ENCODE measurements at places on chromosomes 3 and 15.

DNA sequence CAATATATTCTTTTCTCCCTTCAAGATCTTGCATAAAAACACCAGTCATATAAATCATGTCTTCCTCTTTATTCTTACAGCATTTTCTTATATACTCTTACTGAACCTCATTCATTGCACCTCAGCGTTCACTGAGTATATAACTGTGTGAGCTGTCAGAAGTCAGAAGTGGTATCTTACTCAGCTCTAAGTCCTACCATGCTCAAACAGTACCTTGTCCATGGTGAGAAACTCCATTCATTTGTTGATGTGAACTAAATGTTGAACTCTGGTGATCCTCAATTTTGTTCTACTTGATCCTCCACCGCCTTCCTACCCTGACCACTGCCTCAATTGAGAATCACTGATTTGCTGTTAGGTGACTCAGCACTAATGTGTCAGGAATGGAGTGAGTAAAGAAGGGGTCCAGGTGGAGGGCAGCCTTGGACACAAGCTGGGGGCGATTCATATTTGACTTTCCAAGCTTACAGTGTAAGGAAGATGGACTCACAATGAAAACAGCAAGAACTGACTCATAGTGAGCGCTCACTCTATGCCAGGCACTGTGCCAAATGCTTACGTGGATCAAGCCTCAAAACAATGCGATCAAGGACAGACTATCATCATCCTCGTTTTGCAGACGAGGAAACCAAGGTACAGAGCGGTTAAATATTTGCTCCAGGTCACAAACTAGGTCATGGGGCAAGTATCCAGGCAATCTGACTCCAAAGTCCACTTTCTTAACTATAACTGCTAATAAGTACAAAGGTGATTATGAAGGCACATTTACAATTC lies 13.5 kb upstream of the ZFYVE19 start:
- DNase-seq = no peak

GRCh38 chr3:86973440-86973839 lies 17.5 kb downstream of the VGLL3 start:
- no peak for DNase-seq

GRCh38 chr3:185341616-185342458 lies 21.1 kb upstream of the MAP3K13 start:
- DNase-seq = no peak

DNA sequence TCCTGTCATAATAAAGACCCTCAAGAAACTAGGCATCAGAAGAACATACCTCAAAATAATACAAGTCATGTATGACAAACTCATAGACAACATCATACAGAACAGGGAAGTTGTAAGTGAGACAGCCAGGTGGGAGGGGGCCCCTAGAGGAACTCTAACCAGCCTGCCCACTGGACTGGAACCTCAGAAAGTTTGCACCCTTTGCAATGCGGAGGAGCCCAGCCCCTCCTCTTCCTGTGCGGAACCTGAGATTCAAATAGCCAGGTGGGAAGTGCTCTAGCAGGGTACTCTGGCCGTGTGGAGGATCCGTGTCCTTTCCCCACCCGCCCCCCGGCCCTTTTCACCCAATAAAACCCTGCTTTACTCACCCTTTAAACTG lies 387.0 kb upstream of the CBLB start:
- DNase-seq = no peak

DNA sequence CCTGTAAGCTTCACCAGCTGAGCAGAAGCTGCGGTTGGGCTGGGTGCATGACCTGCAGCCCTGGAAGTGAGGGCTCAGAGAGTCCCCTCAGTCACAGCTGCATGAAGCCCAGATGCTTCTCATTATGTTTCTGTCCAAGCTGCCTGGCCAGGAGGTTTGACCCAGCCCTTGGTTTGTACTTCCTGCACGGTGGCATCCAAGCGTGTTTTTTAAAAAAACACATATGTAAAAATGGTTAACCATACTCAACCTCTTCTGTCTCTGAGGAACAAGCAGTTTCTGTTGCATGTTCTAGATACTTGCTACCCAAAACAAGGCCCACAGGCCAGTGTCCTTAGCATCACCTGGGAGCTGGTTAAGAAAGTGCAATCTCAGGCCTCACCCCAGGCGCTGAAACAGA lies 76.0 kb upstream of the ATP10A start:
- no peak for DNase-seq

DNA sequence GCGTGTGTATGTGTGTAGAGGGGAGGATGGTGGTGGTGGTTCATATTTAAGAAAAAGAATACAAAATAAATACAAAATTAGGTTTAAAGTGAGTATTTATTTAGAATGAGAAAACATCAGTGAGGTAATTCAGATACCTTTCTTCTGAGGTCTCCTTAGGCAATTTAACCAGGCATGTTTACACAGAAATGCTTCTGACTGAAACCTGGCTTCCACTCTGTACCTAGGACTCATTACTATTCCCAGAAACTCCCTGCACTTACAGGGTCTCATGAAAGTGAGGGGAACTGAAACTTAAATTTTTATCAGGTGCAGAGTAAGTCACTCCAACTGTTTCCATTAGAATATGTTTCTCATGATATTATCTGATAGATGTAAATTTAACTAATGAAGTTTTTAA lies 10.3 kb upstream of the DIPK2A start:
- DNase-seq = no peak

DNA sequence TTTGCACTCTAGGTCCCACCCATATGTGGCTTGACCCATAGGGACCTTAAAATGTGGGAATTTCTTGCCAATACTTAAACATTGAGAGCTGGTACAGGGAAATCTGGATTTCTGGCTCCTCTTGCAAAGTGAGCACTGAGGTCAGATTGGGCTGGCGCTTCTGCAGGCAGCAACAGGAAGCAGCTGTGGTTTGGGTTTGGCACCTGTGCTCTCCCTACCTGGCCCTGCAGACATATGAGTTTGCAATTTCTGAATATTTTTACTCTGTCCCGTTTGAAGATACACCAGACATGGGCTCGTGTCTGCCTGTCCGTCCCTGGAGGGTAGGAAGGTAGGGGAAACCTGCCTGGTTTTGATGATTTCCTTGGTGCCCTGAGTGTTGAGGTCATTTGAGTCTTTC lies 74.8 kb upstream of the SEC13 start:
- DNase-seq = no peak

DNA sequence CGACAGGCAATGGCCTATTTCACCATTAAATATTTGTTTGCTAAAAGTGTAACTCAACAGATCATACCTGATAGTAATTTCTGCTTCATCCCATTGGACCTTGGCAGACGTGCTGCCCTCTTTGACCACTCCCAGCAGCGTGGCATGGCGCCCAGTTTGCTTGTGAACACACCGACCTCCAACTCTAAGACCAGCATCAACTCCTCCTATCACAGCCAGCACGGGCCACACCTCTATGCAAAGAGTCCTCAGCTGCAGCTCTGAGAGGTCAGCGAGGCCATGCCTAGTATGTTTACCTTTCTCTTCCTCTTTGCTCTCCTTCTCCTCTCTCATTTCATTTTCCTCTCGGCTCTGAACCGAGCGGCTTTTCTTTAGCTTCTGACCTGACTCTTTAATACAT lies 80.6 kb downstream of the FBXL22 start:
- DNase-seq = no peak

DNA sequence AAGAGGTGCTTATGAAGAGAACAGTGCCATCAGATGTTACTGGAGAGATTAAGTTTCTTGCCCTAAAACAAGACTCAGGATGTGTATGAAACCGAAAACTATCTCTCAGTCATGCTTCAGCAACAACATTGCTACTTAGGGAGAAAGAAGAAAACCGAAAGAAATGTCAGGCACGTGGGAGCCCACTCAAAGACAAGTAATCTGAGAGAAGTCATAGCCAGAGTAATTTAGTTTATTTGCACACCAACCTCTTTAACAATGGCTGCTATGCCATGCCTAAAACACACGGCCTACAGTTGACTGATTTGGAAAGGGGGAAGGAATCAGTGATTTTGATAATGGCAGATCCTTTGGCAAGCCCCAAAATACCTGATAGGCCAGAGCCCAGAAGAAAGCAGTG lies 162.9 kb downstream of the TIGIT start:
- DNase-seq = no peak

- DNase-seq = no peak
These were observed 8.3 kb downstream of the ANXA2 start for GRCh38 chr15:60389261-60390077.

- DNase-seq = no peak
These were observed 6.7 kb downstream of the NMNAT3 start for GRCh38 chr3:139671107-139671506.

- no peak for DNase-seq
These were observed 117.9 kb upstream of the COL6A5 start for GRCh38 chr3:130227540-130227939.

DNA sequence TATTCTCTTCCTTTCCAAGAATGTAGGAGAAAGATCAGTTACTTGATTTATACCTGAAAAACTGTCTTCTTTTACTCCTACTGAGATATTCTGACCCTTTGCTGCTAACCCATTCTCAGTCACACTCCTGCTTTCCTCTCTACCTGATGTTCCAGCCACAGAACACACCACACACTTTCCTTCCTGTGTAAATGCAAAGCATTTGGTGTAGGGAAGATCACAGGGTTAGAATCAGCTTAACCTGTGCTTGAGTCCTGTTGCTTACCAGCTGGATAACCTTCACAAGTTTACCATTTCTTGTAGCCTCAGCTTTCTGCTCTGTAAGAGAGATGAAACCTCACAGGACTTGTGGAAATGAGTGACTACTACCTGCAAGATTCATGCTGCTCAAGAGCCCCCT lies 489.8 kb upstream of the GOLIM4 start:
- DNase-seq = no peak

- DNase-seq = no peak
These were observed 258.1 kb upstream of the ROPN1 start for GRCh38 chr3:124250053-124250452.

DNA sequence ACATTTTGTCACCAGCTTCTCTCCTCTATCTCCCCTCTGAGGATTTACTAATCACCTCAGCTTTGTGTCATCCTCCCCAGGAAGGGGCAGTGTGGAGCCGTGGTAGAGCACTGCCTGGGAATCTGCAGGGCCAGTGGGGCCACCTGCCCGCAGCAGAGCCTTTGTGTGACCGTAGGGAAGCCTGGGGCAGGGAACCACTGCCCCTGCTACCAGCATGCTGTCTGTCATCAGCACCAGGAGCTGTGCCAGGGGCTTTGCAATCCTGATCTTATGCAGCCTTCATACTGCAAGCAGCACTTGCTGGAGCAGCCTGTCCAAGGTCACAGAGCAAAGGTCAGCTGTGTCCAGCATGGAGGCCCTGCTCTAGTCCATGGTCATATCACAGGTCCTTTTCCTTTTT lies 170.2 kb upstream of the IL12A start:
- DNase-seq = peak; percentile 53

DNA sequence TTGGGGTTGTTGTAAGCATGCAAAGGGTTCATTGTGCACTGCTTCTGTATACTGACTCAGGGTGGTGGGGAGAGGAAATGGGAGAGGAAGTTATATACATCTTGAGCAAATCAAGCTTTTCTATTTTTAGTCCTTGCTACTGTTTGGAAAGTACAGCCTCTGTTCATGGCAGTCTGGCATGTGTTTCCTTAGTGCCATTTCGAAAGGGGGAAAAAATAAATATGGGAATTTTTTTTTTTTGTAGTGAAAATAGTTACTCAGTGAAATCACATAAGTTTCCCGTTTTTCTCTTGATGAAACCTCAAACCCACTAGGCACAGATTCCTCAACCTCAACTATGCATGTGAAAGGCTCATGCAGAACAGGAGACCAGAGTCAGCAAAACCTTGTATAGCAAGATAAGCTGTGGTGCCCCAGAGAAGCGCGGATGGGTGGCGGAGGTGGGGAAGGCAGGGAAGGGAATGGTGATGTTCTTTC lies 353.3 kb downstream of the LPP start:
- no peak for DNase-seq

DNA sequence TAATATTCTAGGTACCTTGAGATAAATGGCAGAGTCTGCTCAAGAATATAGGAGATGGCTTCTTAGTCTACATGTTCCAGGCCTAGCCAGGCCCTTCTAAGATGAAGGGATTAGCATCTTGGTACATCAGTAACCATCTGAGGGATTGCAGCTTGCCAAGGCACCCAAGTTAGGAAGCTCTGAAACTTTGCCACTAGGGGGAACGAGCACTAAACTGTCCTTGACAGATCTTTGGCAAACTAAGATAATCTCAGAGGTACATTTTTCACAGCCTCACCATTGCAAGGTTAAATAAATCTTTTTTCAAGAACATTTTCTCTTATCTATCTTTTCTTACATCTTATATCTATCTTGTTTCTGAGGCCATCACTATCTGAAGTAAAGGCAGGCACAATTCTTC lies 351.2 kb downstream of the RAP2B start:
- DNase-seq = no peak

- DNase-seq = no peak
These were observed 874 bp upstream of the ERC2 start for GRCh38 chr3:56469141-56469540.

DNA sequence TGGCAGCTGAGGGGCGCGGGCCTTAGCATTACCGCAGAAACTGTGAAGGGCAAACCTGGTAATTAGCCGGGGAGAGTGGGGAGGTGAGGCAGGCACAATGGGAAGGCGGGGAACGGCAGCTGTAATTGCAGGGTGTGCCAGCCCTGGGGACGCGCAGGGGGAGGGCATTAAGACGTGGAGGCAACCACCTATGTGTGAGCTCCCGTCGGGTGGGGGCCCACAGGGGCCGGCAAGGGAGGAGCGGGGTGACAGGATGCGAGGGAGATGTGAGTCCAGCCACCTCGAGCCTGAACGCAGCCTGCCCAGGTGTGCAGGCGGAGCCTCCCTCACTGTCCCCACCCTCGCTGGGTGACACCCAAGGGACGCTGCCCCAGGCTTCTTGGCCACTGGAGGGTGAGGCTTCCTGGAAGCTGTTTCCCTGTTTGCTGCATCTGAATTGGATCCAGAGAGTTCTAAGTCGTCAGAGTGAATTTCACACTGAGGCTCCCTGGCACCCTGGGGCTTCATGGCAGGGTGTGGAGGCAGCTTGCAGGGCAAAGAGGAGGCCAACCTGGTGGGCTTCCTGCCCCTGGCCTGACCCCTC lies 130.6 kb upstream of the MEF2A start:
- no peak for DNase-seq

GRCh38 chr3:182116386-182116785 lies 404.7 kb downstream of the SOX2 start:
- DNase-seq = no peak

DNA sequence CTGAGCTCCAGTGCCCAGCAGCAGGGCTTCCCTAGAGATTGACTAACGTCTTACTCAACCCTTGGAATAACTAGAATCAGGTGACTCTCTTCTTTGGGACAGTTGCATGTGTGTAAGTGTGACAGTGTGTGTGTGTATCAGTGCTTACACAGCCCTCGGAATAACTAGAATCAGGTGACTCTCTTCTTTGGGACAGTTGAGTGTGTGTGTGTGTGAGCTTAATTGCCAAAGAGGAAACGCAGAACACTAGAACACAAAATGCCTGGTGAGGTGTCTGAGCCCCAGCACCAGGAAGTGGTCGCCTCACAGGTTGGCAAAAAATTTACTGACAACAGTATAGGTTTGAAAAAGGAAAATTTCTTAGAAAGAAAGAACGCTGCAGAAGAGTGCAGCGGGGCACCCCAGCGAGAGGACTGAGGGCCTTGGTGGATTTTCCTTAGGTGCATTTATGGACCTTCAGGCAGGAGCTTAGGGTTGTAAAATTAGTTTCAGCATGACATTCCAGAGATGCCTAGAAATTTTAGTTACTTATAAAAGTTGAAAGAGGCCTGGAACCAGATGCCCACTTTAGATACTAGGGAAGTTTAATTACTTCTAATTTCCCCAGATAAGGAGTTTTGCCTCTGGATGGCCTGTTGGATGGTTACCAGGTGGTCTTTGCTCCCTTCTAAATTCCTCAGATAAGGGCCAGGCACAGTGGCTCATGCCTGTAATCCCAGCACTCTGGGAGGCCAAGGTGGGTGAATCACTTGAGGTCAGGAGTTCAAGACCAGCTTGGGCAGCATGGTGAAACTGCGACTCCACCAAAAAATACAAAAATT lies 3.7 kb upstream of the WDR82 start:
- DNase-seq = no peak
